NCI-H187 (cell line): ENCODE measurements at places on chromosomes 16 and 17.

DNA sequence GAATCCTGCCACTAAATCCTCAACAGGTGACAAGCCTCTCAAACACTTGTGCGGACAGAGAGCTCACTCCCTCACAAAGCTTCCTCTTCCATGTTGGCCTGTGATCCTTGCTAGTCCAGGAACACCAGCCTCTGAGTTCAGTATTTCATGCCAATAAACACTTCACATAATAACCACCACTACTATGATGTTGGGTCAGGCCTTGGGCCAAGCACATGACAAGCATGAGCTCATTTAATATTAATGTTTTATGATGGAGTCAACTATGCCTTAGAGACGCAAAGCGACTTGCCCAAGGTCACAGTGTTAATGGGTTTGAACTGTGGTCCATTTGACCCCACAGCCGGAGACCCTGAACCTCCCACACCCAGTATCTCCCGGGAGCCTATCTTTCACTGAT is 129.1 kb downstream of the GAS7 start:
- DNase-seq = no peak

- DNase-seq = no peak
Observed at GRCh38 chr16:56212144-56212543, 20.9 kb downstream of the GNAO1 start.

DNA sequence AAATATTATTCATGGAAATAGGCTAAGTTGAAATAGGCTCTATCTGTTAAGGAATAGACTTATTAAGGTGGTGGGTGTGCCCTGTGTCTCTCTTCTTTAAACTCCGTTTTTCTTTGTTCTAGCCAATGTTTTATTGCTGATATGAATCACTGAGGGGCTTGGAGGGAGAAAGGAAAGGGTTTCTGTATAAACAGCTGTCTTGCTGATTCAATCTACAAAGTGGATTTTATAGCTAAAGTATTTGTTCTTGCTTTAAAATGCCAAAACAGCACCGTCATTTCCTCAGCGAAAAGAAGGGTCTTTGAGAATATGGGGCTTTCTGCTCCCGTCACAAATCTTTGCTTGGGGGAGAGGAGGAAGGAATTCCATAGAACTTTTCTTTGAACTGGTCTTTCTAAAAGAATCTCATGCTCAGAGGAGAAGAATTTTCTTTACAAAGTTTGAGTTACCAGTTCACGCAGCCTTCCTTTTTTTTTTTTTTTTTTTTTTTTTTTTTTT is 39.3 kb downstream of the MSI2 start:
- DNase-seq = no peak

GRCh38 chr17:6786618-6787017 is 10.6 kb downstream of the FBXO39 start:
- no peak for DNase-seq

- DNase-seq = no peak
Observed at GRCh38 chr17:80815151-80815681, 176.4 kb upstream of the CHMP6 start.

DNA sequence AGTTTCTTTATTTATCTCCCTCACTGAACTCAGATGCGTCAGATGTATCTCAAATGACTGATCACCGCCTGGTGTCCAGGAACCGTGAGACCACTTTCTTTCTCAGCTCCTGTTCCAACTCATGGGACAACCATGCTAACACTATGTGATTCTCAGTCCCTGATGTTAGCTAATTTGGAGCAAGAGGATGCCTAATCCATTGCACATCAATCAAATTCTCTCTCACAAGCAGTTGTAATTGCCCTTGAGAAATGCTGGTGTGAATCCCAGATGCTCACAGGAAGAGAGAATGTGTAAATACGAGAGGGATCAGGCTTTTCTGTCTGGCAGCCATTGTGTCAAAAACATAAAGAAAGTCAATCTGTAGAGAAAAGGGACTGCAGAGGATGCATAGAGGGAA is 134.9 kb downstream of the WSCD1 start:
- DNase-seq = no peak

- no peak for DNase-seq
Observed at GRCh38 chr16:86306811-86307513, 203.4 kb upstream of the FOXF1 start.
